ENCODE measurements at places on chromosomes 16 and 17.
A peak's percentile ranks its signal among the peaks of the same experiment; 100 is the strongest.

GRCh38 chr17:50076591-50077235 is 18.4 kb upstream of the PDK2 start:
- peak; percentile 93 for DNase-seq

- no peak for DNase-seq
Measured at GRCh38 chr16:15856901-15857698, at the start of gene MYH11. Gene MYH11, minus strand, starts transcription at chr16:15857028. Its CDS starts 18,776 bp downstream, at chr16:15838252.

DNA sequence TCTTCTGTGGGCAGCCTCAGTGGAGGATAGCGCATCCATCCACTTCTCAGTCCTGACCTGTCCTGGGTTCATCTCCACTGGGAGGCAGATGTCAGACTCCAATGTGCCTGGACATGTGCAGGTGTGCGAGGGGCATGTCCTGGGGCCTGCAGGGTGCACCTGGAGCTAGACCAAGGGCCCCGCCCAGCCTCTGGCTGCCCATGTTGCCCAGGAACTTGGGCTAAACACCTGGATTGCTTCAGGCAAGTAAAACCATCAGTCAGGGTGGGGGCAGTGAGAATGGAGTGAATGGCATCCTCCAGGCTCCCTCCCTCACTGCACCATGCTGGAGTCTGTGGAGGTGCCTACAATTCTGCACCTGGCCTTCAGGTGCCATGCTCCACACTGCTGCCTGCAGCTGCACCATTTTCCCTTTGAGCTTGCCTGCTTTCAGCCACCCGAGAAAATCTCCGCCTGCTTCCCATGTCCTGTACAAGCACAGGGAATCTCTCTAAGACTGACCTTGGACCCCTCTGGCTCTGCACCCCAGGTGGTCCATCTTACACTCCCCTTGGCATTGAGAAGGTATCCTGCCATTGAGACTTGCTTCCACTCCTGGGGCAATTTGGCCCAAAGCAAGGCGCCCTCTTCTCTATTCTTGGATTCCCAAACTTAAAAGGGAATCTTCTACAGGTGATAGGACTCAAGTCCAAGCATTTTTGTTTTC is 2.1 kb upstream of the MFSD6L start:
- DNase-seq: no peak

- DNase-seq: no peak
Measured at GRCh38 chr16:3988011-3988410, 107.5 kb upstream of the CREBBP start.

DNA sequence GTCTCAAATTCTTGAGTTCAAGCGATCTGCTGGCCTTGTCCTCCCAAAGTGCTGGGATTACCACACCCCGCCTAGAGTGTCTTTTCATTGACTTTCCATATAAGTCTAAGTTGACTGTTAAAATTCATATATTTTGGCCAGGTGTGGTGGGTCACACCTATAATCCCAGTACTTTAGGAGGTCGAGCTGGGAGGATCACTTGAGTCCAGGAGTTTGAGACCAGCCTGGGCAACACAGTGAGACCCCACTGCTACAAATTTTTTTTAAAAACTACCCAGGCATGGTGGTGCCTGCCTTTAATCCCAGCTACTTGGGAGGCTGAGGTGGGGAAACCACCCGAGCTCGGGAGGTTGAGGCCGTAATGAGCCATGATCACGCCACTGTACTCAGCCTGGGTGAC is 21.9 kb upstream of the MRC2 start:
- DNase-seq: no peak

DNA sequence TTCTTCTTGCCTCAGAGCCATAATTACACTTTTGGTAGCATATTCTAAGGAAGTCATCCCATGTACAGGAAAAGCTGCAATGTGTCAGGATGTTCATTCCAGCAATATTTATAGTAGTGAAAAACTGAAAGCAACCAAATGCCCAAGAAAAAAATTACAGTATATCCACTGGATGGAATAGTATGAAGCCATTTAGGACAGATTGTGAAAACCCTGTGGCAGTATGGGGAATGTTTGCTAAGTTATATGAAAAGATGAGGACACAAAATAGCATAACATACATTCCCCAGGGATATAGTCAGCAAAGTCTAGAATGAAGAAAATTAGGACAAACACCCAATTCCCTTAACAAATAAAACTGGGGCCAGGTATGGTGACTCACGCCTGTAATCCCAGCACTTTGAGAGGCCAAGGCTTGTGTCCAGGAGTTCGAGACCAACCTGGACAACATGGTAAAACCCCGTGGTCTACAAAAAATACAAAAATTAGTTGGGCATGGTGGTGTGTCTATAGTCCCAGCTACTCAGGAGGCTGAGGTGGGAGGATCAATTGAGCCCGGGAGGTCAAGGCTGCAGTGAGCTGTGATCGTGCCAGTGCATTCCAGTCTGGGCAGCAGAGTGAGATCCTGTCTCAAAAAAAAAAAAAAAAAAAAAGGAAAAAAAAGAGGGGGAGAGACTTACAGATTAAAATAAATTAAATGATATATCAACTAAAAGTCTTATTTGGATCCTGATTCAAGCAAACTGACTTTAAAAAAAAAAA is 2.3 kb downstream of the LRRC3C start:
- no peak for DNase-seq

- DNase-seq: peak; percentile 11
Measured at GRCh38 chr16:17970816-17971331, 365.7 kb downstream of the NPIPA8 start.

DNA sequence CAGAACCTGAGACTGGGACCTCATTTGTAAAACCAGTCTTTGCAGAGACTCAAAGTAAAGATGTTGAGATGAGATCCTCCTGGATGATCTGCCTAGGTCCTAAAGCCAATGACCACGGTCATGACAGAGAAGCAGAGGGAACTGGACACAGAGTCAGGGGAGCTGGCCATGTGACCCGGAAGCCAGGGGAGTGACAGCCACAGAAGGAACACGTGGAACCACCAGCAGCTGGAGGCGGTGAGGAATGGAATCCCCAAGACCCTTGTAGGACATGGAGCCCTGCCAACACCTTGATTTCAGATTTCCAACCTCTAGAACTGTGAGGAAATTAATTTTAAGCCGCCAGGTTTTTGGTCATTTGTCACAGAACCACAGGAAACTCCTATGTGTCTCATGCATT is 37.0 kb downstream of the USP22 start:
- no peak for DNase-seq

DNA sequence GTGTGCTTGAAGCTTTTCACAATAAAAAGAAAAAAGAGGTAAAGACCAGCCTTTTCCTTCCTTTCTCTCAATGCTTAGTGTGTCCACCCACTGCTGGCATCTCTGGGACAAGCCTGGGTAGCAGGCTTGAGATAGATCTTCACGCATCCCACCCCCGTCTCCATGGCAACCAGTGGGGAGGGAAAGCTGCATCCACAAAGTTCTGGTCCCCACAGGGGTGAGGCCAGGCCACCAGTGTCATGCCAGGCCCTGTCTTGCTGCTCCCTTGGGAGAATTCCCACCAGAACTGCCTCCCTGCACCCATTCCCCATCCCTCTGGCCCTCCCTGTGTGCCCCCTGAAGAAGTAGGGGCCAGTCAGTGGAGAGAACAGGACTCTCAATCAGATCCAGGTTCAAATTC is 259.9 kb downstream of the MRTFB start:
- no peak for DNase-seq

DNA sequence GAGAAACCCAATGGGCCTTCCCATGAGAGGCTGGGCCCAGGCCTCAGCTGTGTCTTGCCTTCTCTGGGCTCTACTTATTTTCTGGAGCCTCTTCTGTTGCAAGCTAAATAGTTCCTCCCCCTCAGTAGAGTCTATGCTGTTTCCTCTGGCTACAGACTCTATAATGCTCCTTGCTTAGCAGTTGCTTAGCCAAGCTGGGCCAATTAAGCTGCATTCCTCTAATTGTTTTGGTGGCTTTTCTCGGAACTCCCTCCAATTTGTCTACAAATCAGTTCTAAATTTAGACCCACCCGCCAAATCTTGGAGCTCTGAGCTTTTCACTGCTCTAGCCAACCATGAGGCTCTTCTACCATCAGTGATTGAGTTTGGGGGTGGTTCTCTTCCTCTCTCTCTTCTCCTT is 302.7 kb upstream of the ASIC2 start:
- no peak for DNase-seq

DNA sequence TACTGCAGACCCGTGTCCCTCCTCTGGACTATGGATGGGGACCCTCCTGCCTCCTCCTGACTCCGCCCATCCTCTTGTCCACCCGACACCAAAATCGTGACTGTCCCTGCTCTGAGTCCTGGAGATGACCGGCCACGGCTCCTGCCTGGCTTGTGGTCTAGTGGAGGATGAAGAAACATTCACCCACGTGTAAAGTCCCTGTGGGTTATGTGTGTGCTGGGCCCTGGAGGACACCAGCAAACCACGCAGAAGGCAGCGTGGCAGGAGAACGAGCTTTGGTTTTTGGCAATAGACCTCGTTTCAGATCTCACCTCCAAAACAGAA is 11.9 kb downstream of the SPNS2 start:
- no peak for DNase-seq
